Panc1 (cell line): ENCODE measurements at places on chromosomes 16 and 17. TPM values are rescaled to one million over a fixed set of nuclear protein-coding genes. Genes with fewer than 3 reads are reported as not detected.

Gene TP53TG3C
- not detected for total RNA-seq

GRCh38 chr16:17970157-17970765, 366.3 kb downstream of the NPIPA8 start:
- DNase-seq: no peak

GRCh38 chr16:67731753-67732095, 12.6 kb upstream of the GFOD2 start:
- no peak for DNase-seq

DNA sequence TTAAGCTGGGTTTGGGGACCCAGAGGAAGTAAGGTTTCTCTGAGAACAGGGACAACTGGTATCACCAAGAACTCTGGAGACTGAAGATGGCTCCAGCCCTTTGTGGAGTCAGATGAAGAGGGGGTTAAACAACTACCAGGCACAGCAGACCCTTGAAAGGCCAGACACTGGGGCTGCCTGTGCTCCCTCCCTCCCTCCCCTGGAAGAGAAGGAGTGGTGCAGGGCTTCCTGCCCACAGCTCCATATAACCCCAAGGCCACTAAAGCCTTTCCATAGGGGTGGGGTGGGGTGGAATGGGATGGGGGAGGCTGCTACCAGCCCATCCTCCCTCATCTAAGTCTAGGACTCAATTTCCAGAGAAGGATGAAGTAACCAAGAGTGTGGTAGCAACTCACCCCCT, 66.7 kb downstream of the CCDC182 start:
- DNase-seq: no peak

GRCh38 chr17:46826116-46826515, 7.6 kb upstream of the WNT3 start:
- DNase-seq: no peak

DNA sequence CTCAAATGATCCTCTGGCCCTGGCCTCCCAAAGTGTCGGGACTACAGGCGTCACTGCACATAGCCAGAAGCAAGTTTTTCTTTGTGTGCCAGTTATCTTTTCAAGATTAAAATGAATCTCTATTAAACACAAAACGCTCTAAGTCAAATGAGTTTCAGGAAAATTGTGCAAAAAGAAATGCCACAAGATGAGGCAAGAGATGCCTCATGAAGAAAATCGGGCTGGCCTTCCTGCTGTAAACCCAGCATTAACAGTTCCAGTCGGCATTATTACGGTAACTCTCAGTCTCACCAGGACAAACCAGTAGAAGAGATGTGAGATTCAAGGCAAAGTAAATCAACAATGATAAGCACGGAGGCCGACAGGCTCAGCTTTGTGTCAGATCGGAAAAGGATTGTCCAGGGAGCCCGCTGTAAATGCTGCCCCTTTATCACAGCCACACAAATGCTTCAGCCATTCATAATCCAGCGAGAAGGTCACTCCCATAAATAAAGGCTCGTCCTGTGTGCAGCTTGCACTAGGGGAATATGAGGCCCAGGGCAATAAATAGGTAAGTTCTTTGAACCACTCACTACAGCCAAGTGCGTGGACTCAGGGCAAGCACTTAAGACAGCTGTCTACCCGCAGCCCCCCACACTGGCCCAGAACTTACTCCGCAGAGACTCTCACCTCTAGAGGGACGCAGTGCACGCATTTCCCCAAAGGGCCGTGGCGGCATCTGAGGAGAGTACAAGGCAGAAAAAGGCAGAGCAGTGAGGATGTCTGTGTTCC, 27.2 kb downstream of the NPLOC4 start:
- no peak for DNase-seq

DNA sequence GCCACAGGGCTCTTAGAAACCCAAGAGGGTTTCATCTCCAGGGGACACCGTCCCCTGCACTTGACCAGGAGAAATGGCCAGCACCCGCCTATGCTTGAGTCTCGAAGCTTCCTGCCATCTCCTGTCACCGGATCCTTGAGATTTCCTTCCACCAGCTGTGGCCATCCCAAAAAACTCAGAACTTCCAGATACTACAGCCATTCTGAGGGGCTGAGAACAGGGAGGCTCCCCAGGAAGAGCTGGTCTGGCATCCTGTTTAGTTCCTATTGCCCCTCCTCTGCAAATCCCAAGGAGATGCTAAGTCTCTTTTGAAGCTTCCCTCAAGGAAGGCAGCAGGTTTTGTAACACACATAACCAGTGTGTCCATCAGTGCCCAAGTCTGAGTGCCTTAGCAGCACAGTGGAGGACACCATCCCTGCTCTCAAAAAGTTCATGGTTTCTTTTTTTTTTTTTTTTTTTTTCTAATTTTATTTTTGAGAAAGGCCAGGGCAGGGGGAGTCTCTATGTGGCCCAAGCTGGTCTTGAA, 2.0 kb downstream of the UBALD2 start:
- no peak for DNase-seq

GRCh38 chr17:29243792-29244191, 2.9 kb upstream of the CRYBA1 start:
- DNase-seq: no peak

GRCh38 chr16:86448306-86448890, 61.9 kb upstream of the FOXF1 start:
- DNase-seq: no peak

Gene CAPN15
- total RNA-seq: 78.5 TPM

GRCh38 chr17:35864853-35865252, 3.8 kb downstream of the HEATR9 start:
- DNase-seq: no peak

DNA sequence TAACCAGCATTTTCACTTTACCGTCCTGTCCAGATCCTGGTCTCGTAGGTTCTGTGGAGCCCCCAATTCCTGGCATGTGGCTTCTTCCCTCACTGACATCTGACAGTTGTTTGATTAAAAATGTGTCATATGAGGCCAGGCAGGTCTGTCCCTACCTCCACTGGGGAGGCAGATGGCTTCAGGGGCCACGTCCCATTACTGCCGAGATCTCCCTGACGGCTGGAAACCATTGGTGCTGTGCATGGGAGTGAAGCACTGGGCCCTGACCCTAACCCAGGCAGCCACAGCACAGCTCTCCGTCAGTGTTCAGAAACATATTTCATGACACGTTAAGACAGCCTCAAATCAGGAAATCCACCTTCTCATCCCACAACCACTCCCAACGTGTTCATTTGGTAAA, 77.5 kb downstream of the GNAO1 start:
- DNase-seq: no peak

DNA sequence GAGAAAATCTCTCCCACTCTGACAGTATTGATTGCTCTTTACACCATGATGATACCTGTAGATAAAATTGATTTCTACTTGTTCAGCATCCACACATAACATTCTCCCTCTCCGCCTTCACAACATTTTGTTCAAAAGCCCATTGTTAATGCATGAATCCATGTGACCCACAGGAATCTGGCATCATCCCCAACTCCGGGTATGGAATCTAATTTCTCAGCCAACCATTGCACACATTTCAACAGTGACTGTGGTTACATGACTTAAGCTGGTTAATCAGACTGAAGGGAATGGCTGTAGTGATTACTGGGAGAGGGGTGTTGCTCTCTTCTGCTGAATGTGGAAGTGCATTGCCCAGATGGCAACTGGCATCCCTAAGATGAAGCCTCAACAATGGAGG, 161.4 kb upstream of the C16orf82 start:
- no peak for DNase-seq

- DNase-seq: no peak
Measured at GRCh38 chr17:57902117-57902799, 52.4 kb upstream of the MRPS23 start.

DNA sequence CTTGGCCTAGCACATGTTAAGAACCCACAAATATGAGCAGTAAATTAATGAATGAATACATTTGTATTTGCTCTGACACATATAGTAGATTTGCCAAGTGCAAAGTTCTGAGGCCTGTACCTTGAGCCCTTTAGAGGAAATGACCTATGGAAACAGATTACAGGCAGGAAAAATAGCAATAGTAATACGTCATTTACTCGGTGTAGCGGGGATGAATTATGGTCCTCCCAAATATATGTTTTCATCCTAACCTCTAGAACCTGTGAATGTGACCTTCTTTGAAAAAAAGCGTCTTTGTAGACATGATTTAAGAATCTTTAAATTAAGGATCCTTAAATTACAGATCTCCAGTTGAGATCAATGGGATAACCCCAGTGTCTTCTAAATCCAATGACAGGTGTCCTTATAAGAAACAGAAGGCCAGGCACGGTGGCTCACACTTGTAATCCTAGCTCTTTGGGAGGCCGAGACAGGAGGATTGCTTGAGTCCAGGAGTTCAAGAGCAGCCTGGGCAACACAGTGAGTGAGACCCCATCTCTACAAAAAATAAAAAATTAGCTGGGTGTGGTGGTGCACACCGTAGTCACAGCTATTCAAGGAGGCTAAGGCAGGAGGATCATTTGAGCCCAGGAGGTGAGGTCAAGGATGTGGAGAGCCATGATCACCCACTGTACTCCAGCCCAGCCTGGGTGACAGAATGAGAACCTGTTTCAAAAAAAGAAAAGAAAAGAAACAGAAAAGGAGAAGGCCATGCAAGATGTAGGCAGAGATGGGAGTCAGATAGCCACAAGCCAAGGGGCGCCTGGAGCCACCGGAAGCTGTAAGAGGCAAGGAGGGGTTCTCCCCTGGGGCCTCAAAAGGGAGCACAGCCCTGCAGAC, 5.1 kb upstream of the ITPRIPL2 start:
- DNase-seq: no peak

Gene ANKRD40CL
- not detected for total RNA-seq

Gene MLKL
- 4.8 TPM for total RNA-seq

DNA sequence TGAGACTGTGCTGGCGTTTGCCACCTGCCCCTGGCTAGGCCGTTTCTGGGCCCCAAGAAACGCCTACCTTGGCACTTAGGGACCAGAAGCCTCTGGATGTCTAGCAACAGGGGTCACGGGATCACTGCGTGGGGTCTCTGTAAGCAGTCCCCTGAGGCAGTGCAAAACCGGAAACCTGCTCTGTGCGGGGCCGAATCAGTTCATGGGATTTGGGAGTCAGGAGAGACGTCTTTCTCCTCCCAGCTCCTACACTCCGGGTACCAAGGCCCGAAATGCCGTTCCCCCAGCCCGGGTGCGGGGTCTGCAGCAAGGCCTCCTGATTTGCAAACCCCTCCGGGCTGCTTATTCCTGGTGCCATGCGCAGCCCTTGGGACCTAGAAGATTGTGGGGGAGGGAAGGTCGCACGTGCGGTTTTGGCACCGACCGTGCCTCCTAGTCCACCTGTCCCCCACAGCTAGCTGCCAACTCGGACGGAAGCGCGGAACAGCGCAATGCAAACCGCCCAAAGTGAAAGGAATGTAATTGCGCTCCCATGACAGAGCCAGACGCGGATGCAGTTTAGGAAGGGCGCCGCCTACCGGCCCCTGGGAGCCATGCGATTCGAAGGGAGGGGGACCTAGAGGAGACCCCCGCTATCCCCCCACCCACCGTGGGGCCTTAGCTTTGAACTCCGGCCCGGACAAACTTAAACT, 6.5 kb downstream of the IRX5 start:
- DNase-seq: no peak

Gene CCDC102A
- 12.9 TPM for total RNA-seq

Gene PHOSPHO1
- 0.54 TPM for total RNA-seq

DNA sequence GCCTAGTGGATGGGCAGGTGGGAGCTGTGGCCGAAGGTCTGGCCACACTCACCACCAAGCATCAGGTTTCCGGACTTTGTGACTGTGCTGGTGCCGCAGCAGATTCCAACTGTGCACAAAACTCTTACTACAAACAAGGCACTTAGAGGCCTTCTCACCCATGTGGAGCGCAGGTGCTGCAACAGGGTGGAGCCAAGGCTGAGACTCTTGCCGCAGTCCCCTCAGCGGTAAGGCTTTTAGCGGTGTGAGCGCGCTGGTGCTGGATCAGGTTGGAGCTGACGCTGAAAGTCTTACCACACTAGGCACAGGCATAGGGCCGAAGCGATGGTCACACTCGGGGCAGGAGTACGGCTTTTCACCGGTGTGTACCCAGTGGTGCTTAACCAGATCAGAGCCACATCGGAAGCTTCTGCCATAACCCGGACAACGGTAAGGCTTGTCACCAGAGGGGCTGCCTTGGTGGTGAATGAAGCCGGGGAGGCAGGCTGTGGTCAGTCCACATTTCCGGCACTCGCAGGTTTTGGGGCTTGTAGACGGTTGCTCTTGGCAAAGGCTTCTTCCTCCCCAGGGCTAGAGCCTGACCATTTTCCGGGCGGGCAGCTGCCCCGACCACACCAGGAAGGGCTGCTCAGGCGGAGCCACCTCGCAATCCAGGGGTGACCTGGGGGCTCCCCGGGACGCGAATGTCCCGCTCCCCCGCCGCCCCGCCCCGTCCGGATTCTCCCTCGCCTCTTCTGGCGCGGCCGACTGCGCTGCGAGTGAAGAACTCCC, 1.0 kb upstream of the ARMC5 start:
- no peak for DNase-seq

DNA sequence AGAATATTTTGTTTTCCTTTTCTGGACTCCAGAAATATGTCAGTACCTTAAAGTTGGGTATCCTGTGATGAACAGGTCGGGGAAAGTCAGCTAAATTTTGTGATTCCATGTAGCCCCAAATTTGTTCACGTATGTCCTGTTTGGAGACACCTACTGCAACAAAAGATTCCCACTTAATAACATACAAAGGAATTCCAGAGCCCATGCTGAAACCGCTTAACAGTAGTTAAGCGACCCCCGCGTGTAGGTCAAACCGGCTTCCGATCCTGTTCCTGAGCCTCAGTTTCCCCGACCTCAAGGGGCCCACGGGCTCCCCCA, 477 bp downstream of the MTHFSD start:
- no peak for DNase-seq

DNA sequence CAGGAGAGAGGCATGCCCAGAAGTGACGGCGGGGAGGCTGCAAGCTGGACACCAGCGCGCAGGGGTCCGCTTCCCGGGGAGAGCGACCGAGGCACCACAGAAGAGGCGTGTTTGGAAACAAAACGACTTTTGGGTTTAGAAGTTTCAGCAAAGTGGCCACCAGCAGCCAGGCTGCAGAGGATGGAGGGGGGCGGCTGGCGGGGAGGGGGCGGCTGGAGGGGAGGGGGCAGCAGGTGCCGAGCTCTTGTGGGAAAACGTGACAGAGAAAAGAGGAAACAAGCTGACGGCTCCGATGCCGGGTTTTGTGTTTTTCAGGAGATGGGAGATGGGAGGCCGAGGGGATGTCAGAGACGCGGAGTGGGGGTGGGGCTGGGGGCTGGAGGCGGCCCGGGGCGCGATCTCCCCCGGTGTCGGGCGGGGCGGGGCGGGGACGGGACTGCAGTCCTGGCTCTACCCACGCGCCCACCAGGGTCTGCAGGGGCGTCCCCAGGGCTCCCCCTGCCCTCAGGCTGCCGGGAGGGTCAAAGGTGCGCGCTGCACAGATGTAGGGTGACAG, 32.1 kb upstream of the RPH3AL start:
- no peak for DNase-seq

Gene TENT4B
- total RNA-seq: 9.7 TPM

GRCh38 chr17:49975531-49975930, 6.5 kb downstream of the DLX4 start:
- no peak for DNase-seq

DNA sequence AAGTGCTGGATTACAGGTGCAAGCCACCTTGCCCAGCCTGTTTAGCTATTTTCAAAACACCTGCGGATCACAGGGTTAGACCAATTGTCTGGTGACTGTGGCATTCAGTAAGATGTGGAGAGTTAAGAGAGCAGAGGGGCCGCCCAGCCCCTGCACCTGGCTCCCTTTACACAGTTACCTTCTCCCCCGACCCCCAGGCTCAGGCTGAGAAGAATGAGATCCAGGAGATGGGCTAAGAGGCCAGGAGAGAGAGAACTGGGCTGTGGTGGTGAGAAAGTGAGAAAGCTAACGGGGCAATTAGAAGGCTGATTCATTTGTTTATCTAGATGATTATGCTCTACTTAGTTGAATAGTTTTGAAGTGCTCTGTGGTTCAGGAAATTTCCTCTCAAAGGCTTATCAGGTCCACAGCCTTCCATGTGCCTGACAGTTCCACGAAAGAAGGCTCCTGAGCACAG, 67.8 kb upstream of the AXIN2 start:
- no peak for DNase-seq

Gene PRR35
- total RNA-seq: 2.2 TPM
